Myometrial cell (primary cell): ENCODE measurements at places on chromosomes 13 and 19. TPM values are rescaled to one million over a fixed set of nuclear protein-coding genes. Genes with fewer than 3 reads are reported as not detected.

Gene ZNF415
- 2.7 and 3.7 TPM in 2 replicates for total RNA-seq

Gene PRR19
- 3.2 TPM in 1 of 2 replicates, not detected in the other for total RNA-seq

Gene NFILZ
- total RNA-seq, result not detected in 2 replicates

Gene KLK11
- total RNA-seq, result not detected in 2 replicates
